ENCODE measurements at places on chromosomes 12 and 14. TPM values are rescaled to one million over a fixed set of nuclear protein-coding genes. Genes with fewer than 3 reads are reported as not detected.

Gene CARMIL3
- total RNA-seq = 28.8 TPM

Gene ACOT2
- 22.8 TPM for total RNA-seq

Gene RPS26
- total RNA-seq = 40.4 TPM

Gene FAM186B
- not detected for total RNA-seq

Gene FOXM1
- total RNA-seq = 2.5 TPM

Gene LTBP2
- total RNA-seq = 1.2 TPM

Gene NUAK1
- total RNA-seq = 26.8 TPM

Gene OR6C3
- not detected for total RNA-seq

Gene B4GALNT3
- 3.0 TPM for total RNA-seq

Gene TRHDE
- total RNA-seq = 24.2 TPM

Gene OLR1
- 16.4 TPM for total RNA-seq

Gene DNAJC22
- 0.92 TPM for total RNA-seq

Gene SLC39A5
- total RNA-seq = not detected

Gene OR6C2
- total RNA-seq = not detected

Gene ADAM21
- 0.69 TPM for total RNA-seq

Gene TM7SF3
- total RNA-seq = 116 TPM

Gene TAMALIN
- 3.2 TPM for total RNA-seq

Gene CSRP2
- total RNA-seq = 38.3 TPM

Gene ASB2
- total RNA-seq = 1.4 TPM

Gene SERPINA10
- total RNA-seq = not detected

Gene RALGAPA1
- total RNA-seq = 189 TPM

Gene GLIPR1
- 5.3 TPM for total RNA-seq

Gene ALDH6A1
- total RNA-seq = 68.7 TPM

Gene GNPTAB
- 125 TPM for total RNA-seq

Gene GPRC5D
- not detected for total RNA-seq

Gene MANSC4
- not detected for total RNA-seq

Gene C14orf119
- 22.1 TPM for total RNA-seq
